ENCODE measurements at places on chromosomes 2 and 18.

GRCh38 chr18:58565021-58565420 is 63.9 kb downstream of the ALPK2 start:
- no peaks in the 10 kb centered on the region for H3K27me3 ChIP-seq
- H3K4me3 ChIP-seq = no peak overlapping the region
- peaks cover 16% of the 10 kb centered on the region for H3K4me1 ChIP-seq
- no peak overlapping the region for H3K27ac ChIP-seq
- no peak for DNase-seq

GRCh38 chr2:61785583-61785982 is 68.3 kb downstream of the FAM161A start:
- no peak for DNase-seq
- H3K4me1 ChIP-seq = no peaks in the 10 kb centered on the region
- H3K4me3 ChIP-seq = no peak overlapping the region
- H3K36me3 ChIP-seq = no peaks in the 10 kb centered on the region
- H3K27ac ChIP-seq = no peak overlapping the region

DNA sequence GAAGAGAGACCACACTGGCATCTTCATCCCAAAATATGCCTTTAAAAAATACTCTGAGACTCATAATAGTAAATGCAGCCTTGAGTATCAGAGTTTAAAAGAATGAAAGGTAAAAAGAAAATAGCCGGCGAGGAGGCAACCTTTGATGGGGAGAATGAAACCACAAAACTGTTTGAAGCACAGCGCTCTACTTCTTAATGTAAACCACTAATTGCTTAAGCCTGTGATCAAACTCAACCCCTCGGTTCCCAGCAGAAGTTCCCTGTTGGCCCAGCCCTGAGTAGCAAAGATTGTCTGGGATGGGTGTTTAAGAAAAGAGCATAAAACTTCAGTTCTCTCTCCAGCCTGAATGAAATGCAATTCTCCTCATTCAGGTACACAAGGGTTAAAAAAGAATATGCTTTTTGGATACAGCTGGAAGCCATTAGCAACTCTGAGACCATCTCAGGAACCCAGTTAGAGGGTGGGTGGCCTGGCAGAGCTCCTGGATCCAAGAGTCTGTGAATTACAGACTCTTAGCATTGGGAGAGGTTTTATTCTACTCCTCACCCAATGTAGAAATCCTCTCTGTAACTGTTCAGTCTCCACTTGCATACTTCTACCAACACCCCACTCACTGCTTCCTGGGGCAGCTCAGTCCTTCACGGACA is 44.8 kb downstream of the VIT start:
- H3K4me3 ChIP-seq = no peak overlapping the region
- H3K4me1 ChIP-seq = peaks cover 10% of the 10 kb centered on the region
- no peak overlapping the region for H3K27ac ChIP-seq
- H3K27me3 ChIP-seq = peaks cover 43% of the 10 kb centered on the region
- no peaks in the 10 kb centered on the region for H3K36me3 ChIP-seq

GRCh38 chr2:141728886-141729285 is 401.9 kb downstream of the LRP1B start:
- H3K4me3 ChIP-seq = no peak overlapping the region
- no peak overlapping the region for H3K27ac ChIP-seq
- no peaks in the 10 kb centered on the region for H3K36me3 ChIP-seq
- DNase-seq = no peak

- H3K4me3 ChIP-seq = no peak overlapping the region
- DNase-seq = no peak
- H3K27me3 ChIP-seq = peaks cover 24% of the 10 kb centered on the region
- no peak overlapping the region for H3K27ac ChIP-seq
Observed at GRCh38 chr18:25726298-25726697, 364.1 kb downstream of the SS18 start.

DNA sequence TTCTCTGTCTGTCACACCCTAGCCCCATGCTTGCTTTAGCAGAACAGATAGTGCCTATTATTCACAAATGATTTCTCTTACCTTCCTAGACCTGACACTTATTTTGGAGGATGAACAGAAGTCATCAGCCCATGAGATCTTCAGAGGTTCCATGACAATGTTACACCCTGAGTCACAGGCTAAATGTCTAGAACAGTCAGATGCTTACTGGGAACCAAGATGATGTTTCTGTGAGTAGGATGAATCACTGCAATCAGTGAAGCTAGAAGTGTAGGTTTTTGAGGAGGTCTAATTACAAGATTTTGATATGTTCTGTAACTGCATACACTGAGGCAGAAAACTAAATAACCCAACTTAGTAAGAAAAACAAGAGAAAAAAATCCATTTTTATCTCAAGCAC is 123.0 kb upstream of the THUMPD2 start:
- no peaks in the 10 kb centered on the region for H3K36me3 ChIP-seq
- H3K27me3 ChIP-seq = peaks cover 12% of the 10 kb centered on the region
- H3K4me1 ChIP-seq = peaks cover 1% of the 10 kb centered on the region
- H3K27ac ChIP-seq = no peak overlapping the region

DNA sequence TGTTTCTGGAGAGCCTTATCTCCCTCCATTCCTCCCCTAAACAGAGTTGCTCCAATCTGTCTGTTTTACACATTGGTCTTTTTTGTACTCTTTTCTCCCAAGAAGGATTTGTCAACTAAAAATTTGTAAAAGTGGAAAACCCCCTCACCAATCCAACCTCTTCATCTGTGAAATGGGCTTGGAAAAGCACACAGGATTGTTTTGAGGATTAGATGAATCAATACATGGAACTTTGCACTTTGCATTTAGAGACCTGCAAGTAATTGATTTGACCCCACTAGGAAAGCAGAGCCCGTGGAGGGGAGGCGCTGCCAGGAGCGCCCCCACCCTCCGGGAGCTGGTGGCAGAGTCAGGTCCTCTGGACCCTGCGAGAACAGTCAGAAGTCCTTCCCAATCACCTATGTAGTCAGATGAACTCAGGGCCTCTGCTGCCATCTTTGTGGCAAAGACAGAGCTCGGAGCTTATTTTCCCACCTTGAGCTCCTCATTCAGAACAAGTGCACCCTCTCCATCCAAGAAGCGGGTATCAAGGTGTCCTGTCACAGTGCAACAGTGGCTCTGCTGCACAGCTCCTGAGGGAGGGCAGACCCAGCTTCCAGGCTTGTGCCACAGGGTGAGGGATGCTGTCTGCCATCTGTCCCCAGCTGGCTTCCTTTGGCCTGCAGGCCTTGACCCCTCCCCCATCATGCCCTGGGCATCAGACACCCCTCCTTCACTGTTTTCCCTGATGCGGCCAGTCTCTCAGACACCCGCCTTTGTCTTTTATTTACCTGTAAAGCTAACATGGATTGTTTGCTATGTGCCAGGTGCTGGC is 1.7 kb upstream of the TMEM185B start:
- H3K4me1 ChIP-seq = peaks cover 65% of the 10 kb centered on the region
- H3K27ac ChIP-seq = peak overlapping the region; percentile 66
- no peak for DNase-seq
- peaks cover 26% of the 10 kb centered on the region for H3K36me3 ChIP-seq
- peak overlapping the region; percentile 80 for H3K4me3 ChIP-seq

GRCh38 chr2:83851066-83851465 is 608.0 kb downstream of the SUCLG1 start:
- DNase-seq = no peak
- H3K4me1 ChIP-seq = no peaks in the 10 kb centered on the region
- H3K4me3 ChIP-seq = no peak overlapping the region
- H3K36me3 ChIP-seq = no peaks in the 10 kb centered on the region

GRCh38 chr2:9944330-9944758 is 7.1 kb upstream of the GRHL1 start:
- DNase-seq = no peak
- no peaks in the 10 kb centered on the region for H3K36me3 ChIP-seq
- H3K4me3 ChIP-seq = no peak overlapping the region
- H3K27ac ChIP-seq = no peak overlapping the region
- peaks cover 10% of the 10 kb centered on the region for H3K27me3 ChIP-seq

- H3K27ac ChIP-seq = no peak overlapping the region
- DNase-seq = no peak
- no peaks in the 10 kb centered on the region for H3K4me1 ChIP-seq
- no peaks in the 10 kb centered on the region for H3K27me3 ChIP-seq
- H3K4me3 ChIP-seq = no peak overlapping the region
Observed at GRCh38 chr2:23673830-23674679, 252.9 kb downstream of the ATAD2B start.

DNA sequence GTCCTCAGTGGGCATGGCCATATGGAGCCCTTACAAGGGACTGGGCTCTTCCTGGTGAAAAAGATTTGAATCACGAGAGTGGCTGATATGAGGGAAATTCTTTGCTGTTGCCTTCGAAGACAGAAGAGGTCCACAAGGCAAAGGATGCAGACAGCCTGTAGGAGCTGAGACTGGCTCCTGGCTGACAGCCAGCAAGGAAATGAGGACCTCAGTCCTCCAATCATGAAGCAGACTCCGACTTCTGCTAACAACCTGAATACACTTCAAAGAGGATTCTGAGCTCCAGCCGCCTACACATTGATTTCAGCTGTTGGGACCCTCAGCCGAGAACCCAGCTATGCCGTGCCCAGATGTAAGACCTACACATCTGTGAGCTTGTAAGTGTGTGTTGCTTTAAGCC is 3.0 kb upstream of the ST8SIA5 start:
- no peak overlapping the region for H3K4me3 ChIP-seq
- H3K27ac ChIP-seq = no peak overlapping the region
- DNase-seq = no peak
- peaks cover 75% of the 10 kb centered on the region for H3K27me3 ChIP-seq
- H3K4me1 ChIP-seq = peaks cover 11% of the 10 kb centered on the region

DNA sequence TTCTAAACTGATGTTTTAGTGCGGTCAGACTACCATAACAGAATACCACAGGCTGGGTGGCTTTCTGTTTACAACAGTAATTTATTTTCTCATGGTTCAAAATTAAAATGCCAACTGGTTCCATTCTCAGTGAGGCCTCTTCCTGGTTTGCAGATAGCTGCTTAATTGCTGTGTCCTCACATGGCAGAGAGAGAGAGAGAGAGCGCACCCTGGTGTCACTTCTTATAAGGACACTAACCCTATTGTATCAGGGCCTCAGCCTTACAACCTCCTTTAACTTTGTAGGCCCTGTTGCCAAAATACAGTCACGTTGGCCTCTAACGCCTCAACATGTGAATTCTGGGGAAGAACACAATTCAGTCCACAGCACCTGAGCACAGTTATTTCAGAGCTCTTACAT is 37.5 kb upstream of the ZNF385B start:
- H3K27ac ChIP-seq = no peak overlapping the region
- H3K27me3 ChIP-seq = peaks cover 4% of the 10 kb centered on the region
- no peak overlapping the region for H3K4me3 ChIP-seq
- no peaks in the 10 kb centered on the region for H3K4me1 ChIP-seq

DNA sequence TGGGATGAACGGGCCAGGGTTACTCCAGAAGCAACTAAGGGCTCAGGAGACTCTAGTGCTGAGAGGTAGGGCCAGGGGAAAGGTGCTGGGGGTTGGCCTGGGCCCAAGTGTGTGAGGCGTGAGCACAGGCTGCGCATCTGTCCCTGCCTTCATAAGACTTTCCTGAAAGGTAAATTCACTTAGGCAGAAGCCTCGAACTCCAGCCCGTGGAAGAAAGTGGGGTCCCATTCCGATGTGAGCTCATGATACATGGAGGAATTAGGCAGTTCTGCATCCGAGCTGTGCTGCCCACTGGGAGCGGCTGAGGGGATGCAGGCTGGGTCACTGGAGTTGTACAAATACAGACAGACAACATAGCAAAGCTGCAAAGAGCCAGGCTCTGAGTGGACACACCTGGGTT is 16.2 kb downstream of the PARD6G start:
- H3K27me3 ChIP-seq = peaks cover 9% of the 10 kb centered on the region
- no peaks in the 10 kb centered on the region for H3K4me1 ChIP-seq
- no peak overlapping the region for H3K27ac ChIP-seq
- H3K36me3 ChIP-seq = no peaks in the 10 kb centered on the region
- H3K4me3 ChIP-seq = no peak overlapping the region

GRCh38 chr18:46481048-46481846 is 175.8 kb downstream of the LOXHD1 start:
- H3K4me3 ChIP-seq = no peak overlapping the region
- H3K27me3 ChIP-seq = peaks cover 6% of the 10 kb centered on the region
- H3K36me3 ChIP-seq = no peaks in the 10 kb centered on the region
- H3K4me1 ChIP-seq = no peaks in the 10 kb centered on the region

DNA sequence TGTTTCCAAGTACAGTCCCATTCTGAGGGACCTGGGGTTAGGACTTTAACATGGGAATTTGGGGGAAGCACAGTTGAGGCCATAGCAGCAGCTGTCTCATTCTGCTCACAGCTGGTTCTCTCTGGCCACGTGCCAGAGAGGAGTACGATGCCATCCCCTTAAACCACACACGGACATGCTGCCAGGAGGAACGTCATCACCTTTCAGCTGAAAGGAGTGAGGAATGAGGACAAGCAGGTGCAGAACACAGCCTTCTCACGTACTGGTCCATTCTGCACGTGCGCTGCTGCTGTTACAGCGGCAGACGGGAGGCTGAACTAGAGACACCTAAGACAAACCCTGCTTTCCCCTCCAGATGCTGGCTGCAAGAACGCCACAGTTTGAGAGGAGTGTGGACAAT is 33.5 kb downstream of the ODC1 start:
- no peak for DNase-seq
- peaks cover 15% of the 10 kb centered on the region for H3K36me3 ChIP-seq
- H3K27ac ChIP-seq = no peak overlapping the region
- no peaks in the 10 kb centered on the region for H3K27me3 ChIP-seq
